Fibroblast of mammary gland (primary cell): ENCODE measurements at places on chromosomes 7 and 10.
A peak's percentile ranks its signal among the peaks of the same experiment; 100 is the strongest.

- no peak for DNase-seq
These were observed 289.9 kb upstream of the SP8 start for GRCh38 chr7:21076574-21076973.

GRCh38 chr10:6721964-6722615, 142.0 kb upstream of the PRKCQ start:
- peak; percentile 99 for DNase-seq

GRCh38 chr10:22629852-22630233, 84.5 kb downstream of the PIP4K2A start:
- DNase-seq: no peak

GRCh38 chr7:1105189-1105588, 17.3 kb downstream of the GPER1 start:
- DNase-seq: no peak
